Astrocyte of the hippocampus (primary cell): ENCODE measurements at places on chromosomes 11 and 22.
A peak's percentile ranks its signal among the peaks of the same experiment; 100 is the strongest.

DNA sequence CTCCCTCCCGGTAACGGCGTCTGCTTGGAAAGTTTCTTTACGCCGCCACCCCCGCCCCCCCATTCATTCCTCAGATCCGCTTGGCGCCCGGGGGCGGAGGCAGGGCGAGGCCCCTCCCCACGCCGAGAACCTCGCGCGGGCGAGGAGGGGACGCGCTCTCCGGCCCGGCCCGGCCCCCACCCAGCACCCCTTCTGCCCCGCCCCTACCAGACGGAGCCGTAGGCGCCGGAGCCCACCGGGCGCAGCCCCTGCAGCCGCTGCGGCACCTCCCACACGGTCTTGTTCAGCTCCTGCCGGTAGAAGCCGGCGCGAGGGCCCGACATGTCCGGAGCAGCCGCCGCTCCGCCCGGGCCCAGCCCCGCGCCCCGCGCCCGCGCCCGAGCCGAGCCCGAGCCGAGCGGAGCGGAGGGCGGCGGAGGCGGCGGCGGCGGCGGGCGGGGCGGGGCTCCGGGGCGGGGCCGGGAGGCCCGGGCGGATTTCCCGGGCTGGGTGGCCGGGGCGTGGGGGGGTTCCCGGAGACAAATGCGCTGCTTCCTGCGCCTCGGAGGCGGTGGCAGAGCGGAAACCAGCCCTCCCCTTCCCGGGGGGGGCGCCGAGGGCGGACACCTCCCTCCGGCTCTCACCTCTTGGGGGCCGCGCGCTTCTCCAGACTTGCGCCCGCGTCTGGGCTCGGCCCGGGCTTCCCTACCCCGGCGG, at the start of gene MAPK11:
Gene MAPK11 (minus strand): TSS at position 411 of the 696 bp plus-strand sequence. CDS start 88 bp downstream, at position 323.
- DNase-seq = peak; percentile 88

DNA sequence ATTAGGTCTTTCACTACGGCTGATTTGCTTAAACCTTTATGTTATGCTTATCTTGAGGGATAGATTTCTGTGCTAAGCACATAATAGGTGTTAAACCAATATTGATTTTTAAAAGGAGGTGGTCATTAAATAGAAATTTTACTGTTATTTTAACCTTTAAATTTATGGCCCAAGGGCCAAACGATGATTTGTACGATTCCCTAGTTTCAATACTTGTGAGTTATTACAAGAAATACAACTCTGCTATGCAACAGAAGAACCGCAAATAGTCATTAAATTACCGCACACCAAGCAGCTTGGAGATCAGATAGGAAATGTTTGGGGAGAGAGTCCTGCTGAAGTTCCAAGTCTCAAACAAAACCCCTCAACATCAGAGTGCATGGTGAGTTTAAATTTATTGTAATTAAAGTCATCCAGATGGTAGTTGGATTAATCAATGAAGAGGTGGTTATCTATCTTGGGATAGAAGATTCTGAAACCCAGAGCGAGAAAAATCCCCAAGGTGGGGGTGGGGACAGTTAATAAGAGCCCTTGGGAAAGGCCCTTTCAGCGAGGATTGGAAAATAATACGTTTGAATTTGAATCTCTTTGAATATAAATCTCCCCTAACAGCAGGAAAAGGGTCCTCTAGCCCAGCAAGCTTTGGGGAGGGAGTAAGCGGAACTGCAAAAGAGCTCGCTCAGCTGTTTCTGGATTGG, 805 bp upstream of the QSER1 start:
- DNase-seq = no peak

DNA sequence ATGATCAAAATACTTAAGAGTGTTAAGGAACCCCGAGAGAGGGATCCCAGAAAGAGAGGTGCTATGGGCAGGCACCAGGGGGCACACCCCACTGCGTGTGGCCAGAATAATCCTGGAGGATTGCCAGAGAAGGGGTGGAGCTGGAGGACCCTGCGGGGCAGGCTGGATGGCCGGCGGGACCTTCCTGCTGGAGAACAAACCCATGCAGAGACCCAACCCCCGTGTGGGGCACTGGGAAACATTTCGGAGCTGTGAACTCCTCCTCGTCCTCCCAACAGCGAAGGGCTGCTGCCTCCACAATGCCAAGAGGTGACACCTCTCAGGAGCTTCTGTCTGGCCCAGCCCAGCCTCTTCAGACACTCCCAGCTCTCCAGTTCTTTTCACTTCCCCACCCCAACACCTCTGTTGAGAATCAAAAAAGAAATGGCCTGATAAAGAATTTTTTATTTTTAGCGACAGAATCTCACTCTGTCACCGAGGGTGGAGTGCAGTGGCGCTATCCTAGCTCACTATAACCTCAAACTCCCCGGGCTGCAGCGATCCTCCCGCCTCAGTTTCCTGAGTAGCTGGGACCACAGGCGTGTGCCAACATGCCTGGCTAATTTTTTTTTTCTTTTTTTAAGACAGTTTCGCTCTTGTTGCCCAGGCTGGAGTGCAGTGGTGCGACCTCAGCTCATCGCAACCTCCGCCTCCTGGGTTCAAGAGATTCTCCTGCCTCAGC, 25.6 kb downstream of the RHOD start:
- peak; percentile 20 for DNase-seq

GRCh38 chr22:49334449-49334789, 493.3 kb downstream of the BRD1 start:
- DNase-seq = no peak

GRCh38 chr22:27792452-27793161, 8.9 kb downstream of the MN1 start:
- DNase-seq = peak; percentile 51

DNA sequence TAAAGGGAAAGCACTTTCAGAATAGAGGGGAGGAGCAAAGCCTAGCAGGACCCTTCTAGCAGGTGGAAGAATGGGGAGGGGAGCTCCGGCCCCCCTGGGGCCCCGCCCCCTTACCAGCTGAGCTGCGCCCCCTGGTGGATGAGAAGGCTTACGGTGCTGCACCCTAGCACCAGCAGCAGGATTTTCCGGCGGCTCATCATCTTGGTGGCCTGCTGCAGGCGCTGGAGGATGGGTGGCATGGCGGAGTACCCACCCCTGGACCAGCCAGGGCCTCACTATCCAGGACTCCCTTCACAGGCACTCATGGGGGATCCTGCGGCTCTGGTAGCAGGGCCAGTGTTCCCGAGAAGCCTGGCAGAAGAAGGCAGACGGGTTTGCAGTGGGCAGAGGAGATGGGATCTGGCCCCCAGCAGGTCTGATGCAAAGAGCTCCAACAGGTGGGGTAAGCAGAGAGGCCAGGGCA, 3.8 kb downstream of the GAL3ST3 start:
- DNase-seq = peak; percentile 85

- no peak for DNase-seq
These were observed 5.9 kb upstream of the ADORA2A start for GRCh38 chr22:24421428-24421931.

DNA sequence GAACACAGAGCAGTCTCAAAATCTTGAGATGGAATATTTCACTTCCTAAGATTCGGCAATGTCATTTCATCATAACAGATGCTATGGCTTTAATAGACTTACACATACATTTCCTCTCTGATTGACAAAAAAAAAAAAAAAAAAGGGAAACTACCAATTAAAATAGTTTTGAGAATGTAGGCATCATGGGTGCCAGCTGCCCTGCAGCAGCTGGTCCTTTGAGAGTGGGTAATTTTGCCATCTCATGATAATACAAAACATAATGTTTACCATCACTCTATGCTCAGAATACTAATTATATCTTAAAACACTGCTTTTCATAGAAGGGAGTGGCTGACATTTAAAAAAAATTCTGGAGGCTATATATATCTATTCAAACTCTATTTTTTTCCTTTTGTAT, 775.6 kb upstream of the CCDC90B start:
- no peak for DNase-seq

DNA sequence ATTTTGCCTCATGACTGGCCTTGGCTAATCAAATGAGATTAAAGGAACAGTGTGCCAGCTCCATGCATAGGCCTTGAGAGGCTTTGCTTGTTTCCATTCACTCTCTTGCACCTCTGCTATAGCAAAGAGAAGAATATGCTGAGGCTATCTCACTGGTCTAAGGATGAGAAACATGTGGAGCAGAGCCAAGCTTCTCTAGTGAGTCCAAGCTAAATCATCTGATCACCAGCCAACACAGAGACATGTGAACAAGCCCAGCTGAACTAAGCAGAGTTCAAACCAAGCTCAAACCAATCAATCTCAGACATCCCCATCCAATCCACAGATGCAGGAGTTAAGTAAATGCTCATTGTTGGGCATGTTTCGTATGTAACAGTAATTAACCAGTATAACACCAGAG, 69.4 kb upstream of the API5 start:
- DNase-seq = no peak

- no peak for DNase-seq
These were observed 1.5 kb downstream of the WNT7B start for GRCh38 chr22:45975164-45976161.

DNA sequence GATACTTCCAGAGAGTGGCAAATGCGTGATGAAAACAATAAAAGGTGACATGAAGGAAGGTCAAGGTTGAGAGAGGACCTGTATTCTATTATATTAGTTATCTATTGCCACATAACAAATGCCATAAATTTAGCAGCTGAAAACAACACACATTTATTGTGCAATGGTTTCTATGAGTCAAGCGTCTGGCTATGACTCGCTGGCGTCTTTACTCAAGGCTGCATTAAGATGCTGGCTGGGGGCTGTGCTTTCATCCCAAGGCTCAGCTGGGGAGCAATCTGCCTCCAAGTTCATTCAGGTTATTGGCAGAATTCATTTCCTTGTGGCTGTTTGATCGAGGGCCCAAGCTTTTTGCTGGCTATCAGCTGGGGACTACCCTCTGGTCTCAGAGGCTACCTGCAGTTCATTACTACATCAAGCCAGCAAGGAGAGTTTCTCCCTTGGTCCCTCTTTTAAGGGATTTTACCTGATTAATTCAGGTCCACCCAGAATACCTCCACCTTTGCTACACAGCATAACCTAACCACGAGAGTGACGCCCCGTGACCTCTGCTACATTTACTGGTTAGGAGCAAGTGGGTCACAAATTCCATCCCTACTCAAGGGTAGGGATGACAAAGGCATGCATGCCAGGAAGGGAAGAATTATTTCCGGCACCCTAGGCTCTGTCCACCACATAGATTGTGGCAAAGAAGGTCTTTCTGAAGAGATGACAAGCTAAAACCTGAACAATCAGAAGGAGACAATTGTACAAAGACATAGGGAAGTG, 549.1 kb downstream of the MN1 start:
- peak; percentile 68 for DNase-seq
